Activated naive CD8-positive, alpha-beta T cell treated with anti-CD3 and anti-CD28 coated beads, Interleukin-2, amount 50 U/mL, for 24 hours (primary cell): ENCODE measurements at places on chromosomes 6 and 20.

GRCh38 chr6:156280065-156280464 is 497.1 kb upstream of the ARID1B start:
- peaks cover 6% of the 10 kb centered on the region for H3K27me3 ChIP-seq
- H3K36me3 ChIP-seq = peaks cover 4% of the 10 kb centered on the region
- H3K4me3 ChIP-seq = no peak overlapping the region
- DNase-seq = no peak
- H3K27ac ChIP-seq = no peak overlapping the region
- peaks cover 19% of the 10 kb centered on the region for H3K4me1 ChIP-seq

DNA sequence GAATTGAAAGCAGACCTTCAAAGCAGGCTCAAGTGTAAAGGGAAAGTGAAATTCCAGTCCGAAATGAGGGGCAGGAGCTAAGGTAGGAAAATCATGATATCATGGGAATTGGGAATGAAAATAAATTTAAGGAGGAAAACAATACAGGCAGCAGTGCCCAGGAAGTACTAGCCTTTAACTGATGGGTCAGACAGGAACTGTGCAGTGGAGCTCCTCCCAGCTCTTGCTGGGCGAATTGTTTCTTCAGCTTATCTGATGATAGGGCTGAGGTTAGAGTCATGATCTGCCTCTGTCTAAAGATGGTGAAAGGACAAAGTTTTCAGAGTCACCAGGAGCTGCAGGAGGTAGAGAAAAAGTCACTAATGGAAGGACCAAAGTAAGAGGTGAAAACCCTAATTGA is 457.9 kb upstream of the PTCHD4 start:
- H3K4me3 ChIP-seq = no peak overlapping the region
- H3K4me1 ChIP-seq = no peaks in the 10 kb centered on the region
- no peak for DNase-seq
- no peaks in the 10 kb centered on the region for H3K27me3 ChIP-seq
- H3K27ac ChIP-seq = no peak overlapping the region

DNA sequence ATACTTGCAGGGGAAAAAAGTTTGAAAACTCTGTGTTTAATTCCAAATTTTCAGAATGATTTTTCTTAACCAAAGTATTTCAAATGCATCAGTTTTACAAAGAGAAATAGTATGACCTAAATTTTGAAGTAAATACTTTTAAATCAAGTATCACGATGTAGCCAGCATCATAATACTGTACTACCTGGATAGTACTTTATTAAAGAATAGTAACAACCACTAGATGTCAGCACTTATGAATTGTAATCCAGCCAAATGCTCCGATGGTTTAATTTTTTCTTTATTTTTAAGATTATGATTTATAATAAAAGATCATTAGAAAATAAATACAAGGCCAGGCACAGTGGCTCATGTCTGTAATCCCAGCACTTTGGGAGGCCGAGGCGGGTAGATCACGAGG is 37.2 kb upstream of the HACE1 start:
- no peak for DNase-seq
- peaks cover 5% of the 10 kb centered on the region for H3K27me3 ChIP-seq
- H3K4me3 ChIP-seq = no peak overlapping the region
- H3K36me3 ChIP-seq = no peaks in the 10 kb centered on the region
- no peak overlapping the region for H3K27ac ChIP-seq

GRCh38 chr20:23928788-23929187 is 49.2 kb upstream of the CST5 start:
- no peaks in the 10 kb centered on the region for H3K36me3 ChIP-seq
- no peaks in the 10 kb centered on the region for H3K27me3 ChIP-seq

GRCh38 chr6:49913636-49914375 is 47.5 kb upstream of the CRISP1 start:
- no peaks in the 10 kb centered on the region for H3K4me1 ChIP-seq
- no peak overlapping the region for H3K27ac ChIP-seq
- no peaks in the 10 kb centered on the region for H3K27me3 ChIP-seq
- no peaks in the 10 kb centered on the region for H3K36me3 ChIP-seq
- H3K4me3 ChIP-seq = no peak overlapping the region

- no peak overlapping the region for H3K4me3 ChIP-seq
- H3K27me3 ChIP-seq = no peaks in the 10 kb centered on the region
- H3K36me3 ChIP-seq = no peaks in the 10 kb centered on the region
- H3K4me1 ChIP-seq = peaks cover 57% of the 10 kb centered on the region
These were observed 21.6 kb downstream of the LY86 start for GRCh38 chr6:6610031-6610591.

DNA sequence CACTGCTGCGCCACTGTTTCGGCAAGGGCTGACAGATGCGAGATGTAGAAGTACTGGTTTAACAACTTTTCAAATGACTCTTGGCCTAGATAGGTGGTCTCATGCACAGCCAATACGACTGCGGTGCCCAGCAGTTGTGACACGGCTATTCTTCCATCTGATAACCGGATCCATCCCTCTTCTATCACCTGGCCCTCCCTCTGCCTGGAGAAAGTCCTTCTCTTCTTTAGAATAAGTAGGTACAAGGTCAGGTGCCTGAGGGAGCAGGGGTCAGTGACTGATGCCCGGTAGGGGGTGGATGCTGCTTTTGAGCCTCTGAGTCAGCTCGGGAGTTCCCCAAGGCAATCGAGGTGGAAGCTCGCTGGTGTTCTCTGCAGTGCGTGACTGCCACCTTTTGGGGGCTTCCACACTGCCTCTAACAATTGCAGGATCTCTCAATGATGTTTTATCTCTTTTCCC is 166.8 kb upstream of the GRIK2 start:
- no peaks in the 10 kb centered on the region for H3K27me3 ChIP-seq
- no peak overlapping the region for H3K27ac ChIP-seq
- no peaks in the 10 kb centered on the region for H3K4me1 ChIP-seq
- H3K36me3 ChIP-seq = no peaks in the 10 kb centered on the region
- DNase-seq = peak; percentile 16

DNA sequence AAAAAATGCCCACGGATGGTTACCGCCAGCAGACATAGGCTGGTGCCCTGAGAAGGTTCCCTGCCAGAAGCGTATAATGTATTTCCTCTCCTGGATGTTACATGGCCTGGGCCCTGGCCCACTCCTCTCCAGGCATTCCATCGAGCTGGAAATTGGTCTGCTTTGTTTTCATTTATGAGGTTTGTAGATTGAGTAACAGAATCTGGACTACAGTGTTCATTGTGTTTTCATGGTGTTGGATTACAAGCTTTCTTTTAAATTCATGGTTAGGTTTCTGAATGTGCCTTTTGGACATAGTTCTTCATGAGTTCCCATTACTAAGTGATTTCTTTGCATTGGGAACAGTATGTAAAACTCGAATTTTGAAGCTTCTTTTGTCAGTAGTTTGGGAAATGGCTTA is 6.4 kb downstream of the TIAM2 start:
- peaks cover 6% of the 10 kb centered on the region for H3K4me1 ChIP-seq
- no peaks in the 10 kb centered on the region for H3K36me3 ChIP-seq
- H3K4me3 ChIP-seq = no peak overlapping the region
- no peak overlapping the region for H3K27ac ChIP-seq
- DNase-seq = no peak
- peaks cover 32% of the 10 kb centered on the region for H3K27me3 ChIP-seq

DNA sequence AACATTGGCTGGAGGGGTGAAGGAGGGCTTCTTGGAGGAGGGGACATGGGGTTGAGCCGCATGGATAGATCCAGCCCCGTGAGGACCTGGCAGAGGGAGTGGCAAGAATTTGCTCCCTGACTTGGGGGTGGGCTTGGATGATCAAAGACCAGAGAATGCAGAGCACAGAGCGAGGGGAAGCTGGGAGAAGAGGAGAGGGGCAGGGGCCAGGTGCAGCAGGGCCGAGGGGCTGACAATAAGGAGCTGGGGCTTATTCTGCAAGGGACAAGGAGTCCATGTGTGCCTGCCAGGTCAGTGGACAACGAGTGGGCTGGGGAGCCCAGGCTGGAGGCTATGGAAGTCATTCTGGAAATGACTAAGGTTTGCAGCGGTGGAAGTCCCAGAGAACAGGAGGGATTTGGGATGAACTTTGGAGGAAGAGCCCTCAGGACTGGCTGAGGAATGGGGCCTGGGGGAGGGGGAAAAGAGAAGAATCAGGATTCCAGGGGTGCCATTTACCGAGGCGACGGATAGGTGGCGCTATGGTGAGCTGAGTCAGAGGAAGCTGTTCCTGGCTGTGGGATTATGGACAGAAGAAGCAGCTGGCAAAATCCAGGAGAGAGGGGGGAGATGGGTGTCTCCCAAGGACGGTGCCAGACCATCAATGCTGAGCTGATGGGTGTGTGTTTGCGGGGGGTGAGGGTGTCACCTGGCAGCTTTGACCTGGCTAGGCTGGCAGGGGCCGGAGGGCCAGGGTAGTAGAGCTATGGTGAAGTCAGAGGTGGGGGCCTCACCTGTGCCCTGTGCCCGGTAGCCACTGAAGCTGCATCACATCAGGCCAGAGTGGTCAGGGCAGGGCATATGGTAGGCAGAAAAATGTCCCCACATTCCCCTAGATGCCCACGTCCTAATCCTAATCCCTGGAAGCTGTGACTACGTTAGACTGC is 7.8 kb downstream of the KCNG1 start:
- peaks cover 40% of the 10 kb centered on the region for H3K27me3 ChIP-seq
- H3K4me3 ChIP-seq = no peak overlapping the region
- H3K4me1 ChIP-seq = no peaks in the 10 kb centered on the region

GRCh38 chr6:108106261-108106660 is 31.7 kb upstream of the OSTM1 start:
- no peaks in the 10 kb centered on the region for H3K36me3 ChIP-seq
- DNase-seq = no peak
- no peak overlapping the region for H3K4me3 ChIP-seq
- H3K27me3 ChIP-seq = peaks cover 20% of the 10 kb centered on the region

DNA sequence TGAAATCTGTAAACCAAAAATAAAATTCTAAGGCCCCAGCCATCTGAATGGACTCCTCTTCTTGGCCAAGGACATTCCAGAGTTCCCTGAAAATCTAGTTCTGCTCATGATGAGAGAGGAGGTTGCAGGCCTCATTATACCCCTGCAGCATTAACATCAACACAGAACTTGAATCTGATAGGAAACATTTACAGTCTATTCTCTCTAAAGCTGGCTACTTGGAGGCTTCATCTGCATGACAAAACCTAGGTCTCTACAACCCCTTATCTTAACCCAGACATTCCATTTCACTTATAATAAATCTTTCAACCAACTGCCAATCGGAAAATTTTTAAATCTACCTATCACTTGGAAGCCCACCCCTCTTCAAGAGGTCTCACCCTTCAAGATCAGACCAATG is 15.7 kb downstream of the RTN4IP1 start:
- H3K36me3 ChIP-seq = peaks cover 1% of the 10 kb centered on the region
- no peak overlapping the region for H3K27ac ChIP-seq
- H3K4me1 ChIP-seq = peaks cover 20% of the 10 kb centered on the region
- no peak for DNase-seq
- H3K4me3 ChIP-seq = no peak overlapping the region

GRCh38 chr6:11963756-11964500 is 48.2 kb upstream of the HIVEP1 start:
- no peak overlapping the region for H3K4me3 ChIP-seq

GRCh38 chr6:4670290-4670689 is 105.9 kb upstream of the CDYL start:
- H3K4me1 ChIP-seq = no peaks in the 10 kb centered on the region
- DNase-seq = no peak
- peaks cover 1% of the 10 kb centered on the region for H3K27me3 ChIP-seq

DNA sequence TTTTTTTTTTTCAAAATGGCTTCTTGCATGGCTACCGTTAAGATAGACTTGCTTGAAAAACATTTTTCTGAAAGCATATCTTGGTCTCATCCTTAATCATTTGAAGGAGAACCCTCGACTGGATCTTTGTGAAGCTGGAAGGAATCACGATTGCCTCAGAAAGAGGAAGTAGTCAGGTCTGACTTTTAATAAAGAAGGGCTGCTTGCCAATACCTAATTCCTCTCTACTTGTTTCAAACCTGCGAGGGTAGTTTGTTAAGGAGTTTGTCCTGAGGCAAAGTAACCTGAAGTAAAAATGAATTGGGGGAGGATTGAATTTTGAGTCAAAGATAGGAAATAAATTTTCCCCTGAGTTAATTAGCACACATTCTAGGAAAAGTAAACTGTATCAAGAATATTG is 288.1 kb upstream of the MAP3K7 start:
- H3K4me3 ChIP-seq = no peak overlapping the region
- H3K4me1 ChIP-seq = no peaks in the 10 kb centered on the region
- no peaks in the 10 kb centered on the region for H3K36me3 ChIP-seq
- no peak for DNase-seq
- H3K27ac ChIP-seq = no peak overlapping the region

- H3K4me3 ChIP-seq = no peak overlapping the region
- no peak overlapping the region for H3K27ac ChIP-seq
- H3K27me3 ChIP-seq = peaks cover 2% of the 10 kb centered on the region
- H3K4me1 ChIP-seq = no peaks in the 10 kb centered on the region
These were observed 742.0 kb downstream of the KIF16B start for GRCh38 chr20:15831201-15831600.

DNA sequence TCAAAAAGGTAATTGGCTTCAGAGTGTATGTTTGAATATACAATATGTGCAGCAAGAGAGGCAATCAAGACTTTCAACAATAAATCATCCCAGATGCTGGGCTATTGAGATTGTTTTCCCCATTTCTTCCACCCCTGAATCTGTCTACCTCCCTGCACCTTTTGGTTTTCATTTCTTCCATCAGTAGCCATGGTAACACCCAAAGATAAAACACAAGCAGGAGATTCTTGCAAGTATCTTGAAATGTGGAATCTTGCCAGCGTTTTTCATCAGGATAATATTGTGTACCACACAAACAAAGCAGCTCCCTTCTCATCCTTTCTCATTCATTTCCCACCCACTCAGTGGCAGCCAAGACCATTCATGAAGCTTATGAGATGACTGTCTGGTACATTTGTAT is 73.0 kb upstream of the NRSN1 start:
- no peaks in the 10 kb centered on the region for H3K36me3 ChIP-seq
- H3K27me3 ChIP-seq = peaks cover 6% of the 10 kb centered on the region
- no peak for DNase-seq
- no peak overlapping the region for H3K27ac ChIP-seq
- no peaks in the 10 kb centered on the region for H3K4me1 ChIP-seq

- H3K36me3 ChIP-seq = no peaks in the 10 kb centered on the region
- no peaks in the 10 kb centered on the region for H3K4me1 ChIP-seq
- no peak for DNase-seq
- H3K27me3 ChIP-seq = peaks cover 43% of the 10 kb centered on the region
- H3K27ac ChIP-seq = no peak within 1 kb of the TSS
These were observed at the start of gene THBD for GRCh38 chr20:23049201-23050075. TSS of gene THBD (minus strand) at chr20:23049672. CDS start at chr20:23049504, 168 bp downstream.
